Ascending aorta (tissue), 2 donors: ENCODE measurements at places on chromosomes 3 and 15. TPM values are rescaled to one million over a fixed set of nuclear protein-coding genes. Genes with fewer than 3 reads are reported as not detected.

The STOML1 gene
- 15.3 TPM for total RNA-seq

The BUB1B gene
- not detected for total RNA-seq

The FAM107A gene
- total RNA-seq: 93.4 TPM

The GOLGA6B gene
- not detected for total RNA-seq

The NANOGP8 gene
- not detected for total RNA-seq

The A4GNT gene
- not detected for total RNA-seq

The CCR9 gene
- total RNA-seq: not detected

- no peaks in the 10 kb centered on the region for H3K27me3 ChIP-seq
- no peak for DNase-seq
- H3K4me3 ChIP-seq: peak overlapping the region; percentile 31
- H3K4me1 ChIP-seq: no peaks in the 10 kb centered on the region
- H3K27ac ChIP-seq: no peak overlapping the region
- H3K36me3 ChIP-seq: no peaks in the 10 kb centered on the region
Measured at GRCh38 chr3:128278761-128279600, 125.7 kb downstream of the EEFSEC start.

GRCh38 chr15:68489421-68489820 lies 57.5 kb upstream of the ITGA11 start:
- H3K36me3 ChIP-seq: no peaks in the 10 kb centered on the region
- no peaks in the 10 kb centered on the region for H3K27me3 ChIP-seq
- peak; percentile 13 for DNase-seq
- H3K27ac ChIP-seq: peak overlapping the region; percentile 44
- H3K4me3 ChIP-seq: no peak overlapping the region

- peaks cover 6% of the 10 kb centered on the region for H3K4me1 ChIP-seq
- peak overlapping the region; percentile 4 for H3K27ac ChIP-seq
Measured at GRCh38 chr15:98958918-98959639, 48.5 kb downstream of the PGPEP1L start.

DNA sequence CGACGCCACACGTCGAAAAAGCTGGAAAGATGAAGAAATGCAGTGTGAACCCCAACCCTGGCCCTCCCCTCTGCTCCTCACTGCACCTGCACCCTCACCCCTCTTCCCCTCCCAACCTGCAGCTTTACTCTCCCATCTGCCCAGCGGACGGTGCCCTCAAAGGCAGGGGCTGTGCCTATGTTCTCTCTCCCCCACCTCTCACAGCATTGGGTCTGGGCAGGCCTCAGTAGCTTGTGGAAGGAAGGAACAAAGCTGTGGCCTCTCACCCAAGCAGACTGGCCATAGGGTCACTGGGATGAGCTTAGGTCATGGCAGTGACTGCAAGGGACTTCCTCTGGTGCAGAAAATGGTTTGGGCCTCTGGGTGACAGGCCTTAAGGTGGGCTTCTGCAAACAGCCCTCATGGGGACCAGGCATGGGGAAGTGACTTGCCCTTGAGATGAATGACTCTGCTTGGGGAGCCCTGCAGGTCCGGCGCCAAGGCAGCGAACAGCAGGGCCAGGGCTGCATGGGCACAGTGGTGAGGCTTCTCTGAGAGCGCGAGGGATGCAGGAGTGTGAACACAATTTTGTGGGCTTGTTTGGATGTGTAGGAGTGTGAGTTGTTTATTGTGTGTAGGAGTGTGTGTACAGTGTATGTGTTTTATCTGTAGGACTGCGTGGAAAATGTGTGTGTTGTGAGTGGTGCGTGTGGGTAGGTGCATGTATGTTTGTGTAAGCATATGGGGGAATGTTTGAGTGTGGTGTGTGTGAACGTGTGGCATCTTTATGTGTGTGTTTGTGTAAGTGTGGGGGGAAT lies 29.2 kb downstream of the SRPRB start:
- no peak overlapping the region for H3K4me3 ChIP-seq
- no peak overlapping the region for H3K27ac ChIP-seq
- no peaks in the 10 kb centered on the region for H3K27me3 ChIP-seq
- peak; percentile 50 for DNase-seq
- peaks cover 7% of the 10 kb centered on the region for H3K36me3 ChIP-seq

DNA sequence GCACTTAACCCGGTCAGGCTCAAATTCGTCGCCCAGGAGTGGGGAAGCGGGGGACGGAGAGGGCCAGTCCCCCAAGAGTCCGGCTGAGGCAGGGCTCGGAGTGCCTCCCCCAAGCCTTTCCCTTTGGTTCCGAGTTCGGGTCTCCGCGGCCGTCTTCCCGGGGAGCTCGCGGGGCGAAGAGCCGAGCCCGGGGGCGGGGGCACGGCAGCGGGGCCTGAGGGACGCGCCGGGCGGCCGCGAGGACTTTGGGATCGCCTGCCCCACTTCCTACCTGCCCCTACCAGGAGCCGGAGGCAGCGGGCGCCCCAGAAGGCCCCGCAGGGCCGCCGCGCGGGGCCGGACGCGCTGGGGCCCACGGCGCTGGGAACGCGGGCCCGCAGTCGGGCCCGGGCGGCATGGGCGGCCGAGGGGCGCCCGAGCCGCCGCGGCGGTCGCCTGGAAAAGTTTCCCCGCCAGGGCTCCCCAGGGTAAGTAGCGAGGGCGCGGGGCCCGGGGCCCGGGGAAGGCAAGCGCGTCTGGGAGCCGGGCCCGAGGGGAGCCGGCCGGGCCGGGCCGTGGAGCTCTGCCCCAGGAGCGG lies 2.8 kb downstream of the FURIN start:
- peak overlapping the region; percentile 98 for H3K4me3 ChIP-seq
- no peaks in the 10 kb centered on the region for H3K27me3 ChIP-seq
- H3K4me1 ChIP-seq: peaks cover 36% of the 10 kb centered on the region

DNA sequence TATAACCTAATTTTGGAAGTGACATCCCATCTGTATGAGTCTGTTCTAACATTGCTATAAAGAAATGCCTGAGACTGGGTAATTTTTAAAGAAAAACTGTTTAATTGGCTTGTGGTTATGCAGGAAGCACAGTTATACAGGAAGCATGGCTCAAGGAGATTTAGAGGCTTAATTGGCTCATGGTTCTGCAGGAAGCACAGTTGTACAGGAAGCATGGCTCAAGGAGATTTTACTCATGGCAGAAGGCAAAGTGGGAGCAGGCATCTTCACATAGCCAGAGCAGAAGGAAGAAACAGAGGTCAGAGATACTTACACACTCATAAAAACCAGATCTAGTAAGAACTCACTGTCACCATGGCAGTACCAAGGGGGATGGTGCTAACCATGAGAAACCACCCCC lies 193.1 kb upstream of the ADAMTS9 start:
- H3K27ac ChIP-seq: no peak overlapping the region
- no peak overlapping the region for H3K4me3 ChIP-seq
- H3K27me3 ChIP-seq: no peaks in the 10 kb centered on the region
- DNase-seq: no peak

- H3K27me3 ChIP-seq: no peaks in the 10 kb centered on the region
- H3K4me3 ChIP-seq: no peak overlapping the region
- DNase-seq: no peak
- no peaks in the 10 kb centered on the region for H3K36me3 ChIP-seq
- no peak overlapping the region for H3K27ac ChIP-seq
Measured at GRCh38 chr3:4601892-4602291, 108.7 kb downstream of the ITPR1 start.

GRCh38 chr15:69854001-69854400 lies 243.7 kb downstream of the TLE3 start:
- H3K27me3 ChIP-seq: no peaks in the 10 kb centered on the region
- H3K36me3 ChIP-seq: no peaks in the 10 kb centered on the region
- no peak for DNase-seq
- H3K4me3 ChIP-seq: no peak overlapping the region

- H3K27me3 ChIP-seq: no peaks in the 10 kb centered on the region
- DNase-seq: no peak
- no peak overlapping the region for H3K27ac ChIP-seq
- H3K4me1 ChIP-seq: no peaks in the 10 kb centered on the region
- no peaks in the 10 kb centered on the region for H3K36me3 ChIP-seq
Measured at GRCh38 chr3:59937201-59937600, 887.4 kb upstream of the CFAP20DC start.

DNA sequence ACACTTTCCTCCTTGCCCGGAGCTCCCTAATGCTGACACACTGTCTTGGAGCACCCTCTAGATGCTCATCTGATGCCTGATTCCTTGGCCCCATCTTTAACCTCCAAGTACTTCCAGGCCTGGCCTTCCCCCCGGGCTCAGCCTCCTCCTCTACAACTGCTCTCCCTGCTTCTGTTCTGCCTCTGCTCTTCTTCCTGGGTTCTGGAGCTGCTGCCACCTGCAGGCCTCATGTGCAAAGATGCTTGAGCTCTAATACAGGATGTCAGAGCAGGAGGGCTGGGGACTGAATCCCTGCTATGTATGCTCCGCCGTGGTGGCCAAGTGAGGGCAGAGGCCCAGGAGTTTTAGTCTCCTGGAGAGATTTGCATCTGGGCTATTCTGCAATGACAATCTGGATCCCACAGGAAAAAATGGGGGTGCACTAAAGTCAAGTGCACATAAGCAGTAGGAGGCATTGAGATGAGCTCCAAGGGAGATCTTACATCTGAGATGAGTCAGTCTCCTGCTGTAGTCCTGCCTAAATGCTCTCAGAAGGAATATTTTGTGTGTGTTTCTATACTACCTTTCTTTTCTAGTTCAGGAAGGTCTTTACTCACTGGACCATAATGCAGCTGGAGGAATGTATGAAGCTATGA lies 296.3 kb downstream of the UACA start:
- no peak overlapping the region for H3K27ac ChIP-seq
- no peak overlapping the region for H3K4me3 ChIP-seq
- DNase-seq: no peak
- H3K4me1 ChIP-seq: no peaks in the 10 kb centered on the region
- no peaks in the 10 kb centered on the region for H3K27me3 ChIP-seq

- H3K4me1 ChIP-seq: peaks cover 31% of the 10 kb centered on the region
- H3K4me3 ChIP-seq: no peak overlapping the region
- H3K36me3 ChIP-seq: no peaks in the 10 kb centered on the region
- no peaks in the 10 kb centered on the region for H3K27me3 ChIP-seq
- DNase-seq: no peak
- no peak overlapping the region for H3K27ac ChIP-seq
Measured at GRCh38 chr15:78455749-78456148, 17.7 kb downstream of the IREB2 start.

DNA sequence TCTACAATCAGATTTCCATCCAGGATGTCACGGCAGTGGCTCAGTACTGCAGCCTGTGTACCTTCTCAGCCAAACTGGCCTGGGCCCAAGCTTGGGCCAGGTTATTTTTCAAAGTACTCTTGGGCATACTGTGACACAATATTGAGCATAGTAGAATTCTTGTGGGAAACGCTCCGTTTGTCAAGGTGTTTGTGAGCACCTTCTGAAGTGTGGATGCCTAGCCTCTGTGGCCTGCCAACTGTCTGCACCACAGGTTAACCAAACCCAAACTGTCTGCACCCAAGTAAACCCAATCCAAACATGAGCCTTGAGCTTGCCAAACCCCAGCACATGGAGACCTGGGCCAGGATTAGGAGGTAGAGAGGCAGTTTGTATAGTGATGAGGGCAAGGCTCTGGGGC lies 25.4 kb downstream of the CTDSPL start:
- no peaks in the 10 kb centered on the region for H3K27me3 ChIP-seq
- H3K4me3 ChIP-seq: no peak overlapping the region
- no peaks in the 10 kb centered on the region for H3K36me3 ChIP-seq

GRCh38 chr3:114861666-114862065 lies 285.4 kb downstream of the ZBTB20 start:
- H3K36me3 ChIP-seq: no peaks in the 10 kb centered on the region
- no peaks in the 10 kb centered on the region for H3K27me3 ChIP-seq
- no peak overlapping the region for H3K4me3 ChIP-seq
- no peaks in the 10 kb centered on the region for H3K4me1 ChIP-seq
- no peak for DNase-seq

DNA sequence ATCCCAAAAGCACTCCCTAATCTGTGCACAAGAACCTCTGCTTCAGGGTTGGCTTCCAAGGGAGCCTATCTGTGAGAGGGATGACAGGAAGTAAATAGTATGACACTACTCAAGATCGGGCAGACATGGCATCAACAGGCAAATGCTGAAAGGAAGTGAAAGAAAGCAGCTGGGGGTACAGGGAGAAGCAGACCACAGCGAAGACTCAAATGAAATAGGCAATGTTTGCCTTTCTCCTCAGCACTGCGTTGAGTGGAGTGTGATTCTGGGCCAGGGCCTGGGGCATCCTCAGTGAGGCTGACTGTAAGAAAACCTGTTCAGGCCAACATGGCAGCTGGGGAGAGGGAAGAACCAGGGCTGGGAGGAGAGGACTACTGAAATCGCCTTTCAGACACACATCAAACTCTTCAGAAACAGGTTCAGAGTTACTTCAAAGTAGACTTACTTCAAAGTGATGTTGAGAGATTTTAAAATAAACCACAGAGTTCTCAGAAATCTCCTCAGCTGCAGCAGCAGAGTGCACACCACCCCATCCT lies 96.6 kb downstream of the SLC9A9 start:
- no peaks in the 10 kb centered on the region for H3K4me1 ChIP-seq
- no peaks in the 10 kb centered on the region for H3K36me3 ChIP-seq
- H3K4me3 ChIP-seq: no peak overlapping the region
- no peak for DNase-seq

GRCh38 chr3:133540896-133541674 lies 32.4 kb upstream of the CDV3 start:
- H3K36me3 ChIP-seq: no peaks in the 10 kb centered on the region
- H3K4me3 ChIP-seq: no peak overlapping the region
- H3K4me1 ChIP-seq: no peaks in the 10 kb centered on the region
- H3K27ac ChIP-seq: no peak overlapping the region
- DNase-seq: peak; percentile 47

- no peak overlapping the region for H3K27ac ChIP-seq
- no peak overlapping the region for H3K4me3 ChIP-seq
- no peaks in the 10 kb centered on the region for H3K4me1 ChIP-seq
- no peaks in the 10 kb centered on the region for H3K27me3 ChIP-seq
Measured at GRCh38 chr3:110332629-110333028, 739.0 kb upstream of the NECTIN3 start.

GRCh38 chr15:58876306-58877106 lies 57.0 kb downstream of the SLTM start:
- no peak overlapping the region for H3K4me3 ChIP-seq
- no peak for DNase-seq
- no peaks in the 10 kb centered on the region for H3K27me3 ChIP-seq

GRCh38 chr3:184602372-184603150 lies 41.0 kb downstream of the EPHB3 start:
- peaks cover 5% of the 10 kb centered on the region for H3K4me1 ChIP-seq
- peak overlapping the region; percentile 26 for H3K4me3 ChIP-seq
- peak overlapping the region; percentile 39 for H3K27ac ChIP-seq
- no peaks in the 10 kb centered on the region for H3K36me3 ChIP-seq
- DNase-seq: no peak

- no peak overlapping the region for H3K4me3 ChIP-seq
- H3K4me1 ChIP-seq: no peaks in the 10 kb centered on the region
- DNase-seq: no peak
Measured at GRCh38 chr3:141905129-141905528, 28.7 kb downstream of the ATP1B3 start.
